Naive thymus-derived CD8-positive, alpha-beta T cell (primary cell): ENCODE measurements at places on chromosomes 16 and 17. TPM values are rescaled to one million over a fixed set of nuclear protein-coding genes. Genes with fewer than 3 reads are reported as not detected.
A peak's percentile ranks its signal among the peaks of the same experiment; 100 is the strongest.

AOC3 gene
- not detected for polyA plus RNA-seq

KRTAP4-6 gene
- polyA plus RNA-seq, result not detected

EPOP gene
- not detected for polyA plus RNA-seq

AGRP gene
- polyA plus RNA-seq, result not detected

GRCh38 chr17:16938496-16939207 is 33.3 kb downstream of the TNFRSF13B start:
- H3K4me1 ChIP-seq, result no peaks in the 10 kb centered on the region
- no peak overlapping the region for H3K27ac ChIP-seq
- no peak for DNase-seq
- no peak overlapping the region for H3K4me3 ChIP-seq
- no peaks in the 10 kb centered on the region for H3K36me3 ChIP-seq

DNA sequence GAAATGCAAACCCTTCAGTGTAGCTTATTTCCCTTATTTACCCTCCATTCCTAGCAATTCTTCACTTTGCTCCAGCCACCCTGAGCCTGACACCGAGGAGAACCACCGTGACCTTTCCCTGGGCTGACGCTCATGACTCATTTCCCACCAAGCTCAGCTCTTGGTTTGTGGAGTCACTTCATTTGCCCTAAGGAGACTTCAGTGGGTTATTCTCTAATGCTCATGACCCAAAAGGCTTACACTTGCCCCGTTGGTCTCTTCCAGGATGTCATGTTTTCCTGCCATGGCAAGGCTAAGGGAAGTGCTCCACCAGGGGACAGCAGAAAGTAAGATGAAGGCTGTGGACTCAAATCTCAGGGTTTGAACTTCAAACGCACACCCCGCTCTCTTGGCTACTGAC is 161.0 kb downstream of the CBLN1 start:
- H3K4me3 ChIP-seq, result no peak overlapping the region
- H3K27me3 ChIP-seq, result no peaks in the 10 kb centered on the region
- no peaks in the 10 kb centered on the region for H3K36me3 ChIP-seq
- no peaks in the 10 kb centered on the region for H3K4me1 ChIP-seq
- no peak overlapping the region for H3K27ac ChIP-seq
- no peak for DNase-seq

GRCh38 chr17:38891441-38891840 is 21.6 kb downstream of the LASP1 start:
- H3K4me1 ChIP-seq, result peaks cover 31% of the 10 kb centered on the region
- no peaks in the 10 kb centered on the region for H3K27me3 ChIP-seq
- H3K36me3 ChIP-seq, result no peaks in the 10 kb centered on the region
- DNase-seq, result no peak
- peak overlapping the region; percentile 71 for H3K4me3 ChIP-seq
- peak overlapping the region; percentile 98 for H3K27ac ChIP-seq

DNA sequence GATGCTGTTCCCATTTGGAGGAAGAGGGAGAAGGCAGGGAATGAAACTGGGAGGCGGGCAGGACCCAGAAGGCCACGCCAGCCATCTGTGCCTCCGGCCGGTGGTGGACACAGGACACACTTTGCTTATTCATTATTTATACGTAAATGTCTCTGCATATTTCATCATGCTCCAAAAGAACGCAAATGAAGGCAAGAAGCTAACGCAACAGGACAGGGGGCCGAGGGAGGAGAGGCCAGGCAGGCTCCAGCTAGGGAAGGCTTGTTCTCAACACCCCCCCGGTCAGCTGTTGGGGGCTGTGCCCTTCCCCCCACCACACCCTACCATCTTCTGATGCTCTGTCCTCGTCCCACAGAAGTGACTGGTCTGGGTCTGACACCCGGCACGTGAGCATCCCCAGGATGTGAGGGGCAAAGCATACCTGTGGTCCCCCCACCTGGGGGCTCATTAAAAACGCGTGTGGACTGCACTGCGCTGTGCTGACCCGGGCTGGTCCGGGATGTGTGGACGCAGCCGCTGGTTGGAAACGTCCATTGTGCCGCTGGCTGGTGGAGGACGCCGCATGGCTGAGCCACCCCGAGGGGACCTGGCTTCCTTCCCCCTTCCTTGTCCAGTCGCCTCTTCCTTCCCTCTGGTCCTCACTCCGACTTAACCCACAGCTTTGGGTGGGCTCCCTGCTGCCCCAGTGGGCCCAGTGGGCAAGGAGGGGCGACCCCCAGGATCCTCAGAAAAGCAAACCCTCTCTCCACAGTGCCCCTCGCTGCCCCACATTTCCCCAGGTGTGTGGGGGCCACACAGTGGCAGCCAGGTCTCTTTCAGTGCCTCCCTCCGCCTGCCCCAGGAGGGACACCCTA is 46.4 kb upstream of the ENPP7 start:
- no peaks in the 10 kb centered on the region for H3K36me3 ChIP-seq
- no peak overlapping the region for H3K27ac ChIP-seq
- DNase-seq, result no peak
- no peaks in the 10 kb centered on the region for H3K4me1 ChIP-seq

- H3K36me3 ChIP-seq, result peaks cover 1% of the 10 kb centered on the region
- no peaks in the 10 kb centered on the region for H3K27me3 ChIP-seq
- H3K27ac ChIP-seq, result peak overlapping the region; percentile 64
- DNase-seq, result no peak
Measured at GRCh38 chr16:70692873-70693671, 7.2 kb upstream of the MTSS2 start.

GRCh38 chr16:25198021-25198420 is 18.7 kb upstream of the AQP8 start:
- H3K27ac ChIP-seq, result no peak overlapping the region
- no peaks in the 10 kb centered on the region for H3K27me3 ChIP-seq
- H3K36me3 ChIP-seq, result no peaks in the 10 kb centered on the region

DNA sequence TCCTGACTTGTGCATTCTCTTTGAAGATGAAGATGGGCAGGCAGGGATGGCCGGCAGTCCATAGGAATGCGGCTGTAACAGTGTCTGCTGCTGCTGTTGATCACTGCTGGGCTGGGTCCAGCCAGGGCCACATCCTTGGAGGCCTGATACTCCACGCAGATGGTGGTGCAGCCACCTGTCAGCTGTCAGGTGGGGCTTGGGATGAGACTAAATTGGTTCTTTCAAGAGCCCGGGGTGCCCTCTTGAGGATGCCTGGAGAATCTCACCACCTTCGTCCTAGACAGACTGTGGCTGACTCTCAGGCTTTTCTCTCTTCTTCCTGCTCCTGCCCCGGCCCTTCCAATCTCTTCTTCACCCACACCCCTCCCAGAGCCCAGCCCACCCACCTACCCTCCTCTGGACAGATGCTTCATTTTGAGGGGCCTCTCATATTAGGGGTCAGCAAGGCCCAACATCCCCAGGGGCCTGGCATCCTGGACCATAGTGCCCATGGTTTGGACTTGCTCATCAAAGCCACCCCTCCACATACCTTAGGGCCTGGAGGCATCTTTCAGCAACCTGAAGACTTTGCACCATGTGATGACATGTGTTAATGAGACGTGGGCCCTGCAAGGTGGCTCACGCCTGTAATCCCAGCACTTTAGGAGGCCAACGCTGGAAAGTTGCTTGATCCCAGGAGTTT is 19.1 kb downstream of the OSBPL7 start:
- no peak overlapping the region for H3K4me3 ChIP-seq
- H3K27ac ChIP-seq, result no peak overlapping the region
- H3K36me3 ChIP-seq, result no peaks in the 10 kb centered on the region
- H3K4me1 ChIP-seq, result peaks cover 3% of the 10 kb centered on the region
- no peaks in the 10 kb centered on the region for H3K27me3 ChIP-seq

DNA sequence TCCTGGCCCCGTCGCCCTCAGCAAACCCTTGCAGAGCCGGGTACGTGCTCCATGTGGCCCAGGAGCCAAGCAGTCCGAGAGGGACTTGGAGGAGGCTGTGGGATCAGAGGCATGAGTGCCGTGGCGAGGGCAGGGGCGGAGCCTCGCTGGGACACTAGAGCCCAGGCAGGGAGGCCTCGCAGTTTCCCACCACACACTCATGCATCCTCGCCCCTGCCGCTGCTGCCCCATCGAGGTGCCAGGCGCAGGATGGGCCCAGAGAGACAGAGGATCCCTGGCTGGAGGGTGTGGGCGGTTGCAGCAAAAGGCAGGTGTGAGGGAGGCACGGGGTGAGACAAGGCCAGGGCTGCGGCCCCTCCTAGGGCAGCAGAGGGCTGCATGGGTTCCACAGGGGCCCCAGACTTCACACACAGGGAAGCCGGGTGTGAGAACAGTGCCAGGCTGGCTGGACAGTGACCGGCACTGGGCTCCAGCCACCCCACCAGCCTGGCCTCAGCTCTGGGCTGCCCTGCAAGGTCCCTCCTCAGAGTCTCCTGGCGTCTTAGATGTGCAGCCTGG is 7.7 kb downstream of the BCAR1 start:
- DNase-seq, result no peak
- H3K4me3 ChIP-seq, result no peak overlapping the region
- H3K36me3 ChIP-seq, result no peaks in the 10 kb centered on the region
- peaks cover 3% of the 10 kb centered on the region for H3K4me1 ChIP-seq
- H3K27me3 ChIP-seq, result peaks cover 9% of the 10 kb centered on the region
- H3K27ac ChIP-seq, result no peak overlapping the region
